Fibroblast of pulmonary artery (primary cell): ENCODE measurements at places on chromosomes 7 and 10.

DNA sequence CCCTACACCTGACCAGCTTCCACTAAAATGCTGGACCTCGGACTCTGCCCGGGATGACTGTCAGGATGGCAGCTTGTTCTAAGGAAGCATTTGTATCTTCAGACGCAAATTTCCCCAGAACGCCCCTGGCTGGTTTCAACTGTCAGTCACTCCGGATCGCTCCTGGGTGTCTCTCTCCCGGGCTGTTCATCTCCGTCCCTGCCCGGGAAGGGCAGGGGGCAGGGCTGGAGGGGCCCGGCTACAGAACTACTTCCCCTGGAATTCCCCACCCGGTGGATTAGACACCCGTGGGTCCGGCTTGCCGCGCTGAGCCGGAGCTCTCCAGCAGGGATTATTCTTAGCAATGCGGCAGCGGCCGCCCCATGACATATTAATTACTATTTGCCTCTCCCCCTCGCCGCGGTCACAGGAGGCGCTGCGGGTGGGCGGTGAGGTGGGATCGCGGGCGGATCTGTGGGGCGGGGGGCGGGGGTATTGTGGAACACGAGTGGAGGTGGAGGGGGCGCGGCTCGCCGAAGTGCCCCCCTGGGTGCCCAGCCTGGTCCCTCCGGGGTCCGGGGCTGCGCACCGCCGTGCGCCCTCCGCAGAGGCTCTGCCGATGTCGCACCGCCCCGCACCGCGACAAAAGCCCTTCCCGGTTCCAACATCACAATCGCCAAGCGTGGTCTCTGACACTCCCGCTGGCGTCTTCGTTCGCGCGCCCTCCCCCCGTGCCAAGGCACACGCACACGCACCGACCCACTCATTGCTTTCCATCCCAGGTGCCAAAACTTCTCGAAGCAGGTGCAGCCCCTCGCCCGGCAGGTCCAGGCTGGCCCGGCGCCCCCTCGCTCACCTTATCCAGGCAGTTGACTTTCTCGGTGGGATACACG lies 276.1 kb upstream of the NEBL start:
- no peak for DNase-seq

DNA sequence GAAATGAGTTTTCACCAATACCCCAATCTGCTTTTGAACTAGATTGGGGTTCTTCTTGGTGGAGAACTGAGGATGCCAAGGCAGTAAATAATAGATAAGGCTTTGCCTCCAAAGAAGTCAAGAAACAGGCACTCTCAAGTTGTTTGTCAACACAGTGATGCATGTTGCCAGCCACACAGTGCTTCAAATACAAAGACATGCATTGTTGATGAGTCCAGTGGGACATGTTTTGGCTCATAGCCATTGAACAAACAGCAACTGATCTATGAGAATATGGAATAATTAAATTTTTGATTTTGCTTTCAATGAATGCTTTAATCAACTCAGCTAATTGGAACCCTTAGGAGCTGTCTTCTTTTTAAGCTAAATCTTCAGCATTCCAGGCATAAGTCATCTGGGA lies 346.4 kb downstream of the THSD7A start:
- DNase-seq = no peak

DNA sequence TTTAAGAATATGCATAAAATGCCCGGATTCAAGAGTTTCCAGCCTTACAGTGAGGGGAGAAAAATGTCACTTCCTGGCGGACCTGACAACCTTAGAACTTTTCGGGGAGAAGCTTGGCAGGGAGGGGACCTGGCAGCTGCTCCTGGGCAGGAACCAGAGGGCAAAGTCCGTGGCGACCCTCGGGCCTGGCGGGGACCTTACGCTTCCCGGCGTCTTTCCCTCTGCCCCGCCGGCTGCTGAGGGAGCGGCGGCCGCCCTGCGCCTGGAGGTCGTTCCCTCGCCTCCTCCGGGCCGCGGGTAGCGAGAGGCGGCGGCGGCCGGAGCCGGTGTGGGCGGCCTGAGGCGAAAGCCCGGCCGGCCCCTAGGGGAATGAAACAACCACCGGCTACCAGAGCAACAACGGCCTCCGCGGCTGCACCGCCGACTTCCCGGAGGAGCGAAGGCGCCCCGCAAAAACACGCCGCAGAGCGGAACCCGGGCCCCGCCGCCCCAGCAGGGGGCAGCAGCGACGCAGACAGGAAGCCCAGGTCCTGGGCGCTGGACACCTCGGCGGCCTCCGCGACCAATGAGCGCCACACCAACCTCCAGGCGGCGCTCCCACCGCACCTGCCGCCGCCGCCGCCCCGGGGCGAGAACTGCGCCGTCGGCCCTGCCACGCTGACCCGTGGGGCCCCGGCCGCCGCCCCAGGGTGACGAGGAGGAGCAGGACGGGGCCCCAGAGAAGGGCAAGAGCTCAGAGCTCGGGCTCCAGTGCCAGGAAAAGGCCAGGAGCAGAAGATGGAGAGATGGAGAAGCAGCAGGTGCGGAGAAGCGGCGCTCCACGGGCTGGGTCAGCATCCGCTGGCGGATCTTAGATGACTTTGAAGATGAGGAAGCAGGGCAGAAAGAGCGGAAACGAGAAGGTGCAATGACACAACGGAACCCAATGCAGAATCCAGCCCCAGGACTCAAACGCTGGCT lies 10.5 kb upstream of the ACSM6 start:
- DNase-seq = peak; percentile 67

GRCh38 chr7:84218681-84219080 lies 24.1 kb upstream of the SEMA3A start:
- peak; percentile 91 for DNase-seq
